ENCODE measurements at places on chromosomes 3 and 15. TPM values are rescaled to one million over a fixed set of nuclear protein-coding genes. Genes with fewer than 3 reads are reported as not detected.

DNA sequence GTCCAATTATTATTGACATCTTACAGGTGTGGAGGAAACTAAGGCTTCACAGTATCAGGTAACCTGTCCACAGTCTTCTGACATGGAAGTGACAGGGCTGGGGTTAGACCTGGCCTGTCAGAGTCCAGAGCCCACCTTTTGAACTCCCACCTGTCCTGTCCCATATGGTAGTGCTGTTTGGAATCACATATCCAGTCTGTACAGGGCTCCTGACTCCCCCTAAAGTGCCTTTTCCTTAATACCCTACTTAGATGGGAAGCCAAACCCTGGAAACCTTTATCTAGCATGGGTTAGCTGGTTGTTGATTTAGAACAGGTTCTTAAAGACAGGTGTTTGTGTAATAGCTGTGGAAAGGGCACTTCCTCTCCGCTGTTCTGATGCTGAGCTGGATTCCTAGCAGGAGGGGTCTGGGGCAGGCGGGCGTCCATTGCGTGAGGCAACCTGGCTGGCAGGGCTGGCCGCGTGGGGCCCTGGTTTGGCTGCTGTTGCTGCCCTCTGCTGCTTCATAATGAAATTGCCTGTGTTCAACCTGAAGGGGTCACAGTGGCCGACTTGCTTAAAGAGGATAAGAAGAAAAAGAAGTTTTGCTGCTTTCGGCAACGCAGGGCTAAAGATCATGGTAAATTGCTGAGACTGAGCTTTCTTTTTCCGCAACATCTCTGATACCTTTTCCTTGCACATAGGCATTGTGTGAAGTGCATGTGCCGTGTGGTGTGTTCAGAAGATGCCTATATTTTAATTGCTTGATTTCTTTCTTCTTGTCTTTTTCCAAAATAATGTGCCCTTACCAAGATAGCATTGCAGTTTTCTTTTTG, 136.2 kb downstream of the CHDH start:
- peak; percentile 68 for DNase-seq

DNA sequence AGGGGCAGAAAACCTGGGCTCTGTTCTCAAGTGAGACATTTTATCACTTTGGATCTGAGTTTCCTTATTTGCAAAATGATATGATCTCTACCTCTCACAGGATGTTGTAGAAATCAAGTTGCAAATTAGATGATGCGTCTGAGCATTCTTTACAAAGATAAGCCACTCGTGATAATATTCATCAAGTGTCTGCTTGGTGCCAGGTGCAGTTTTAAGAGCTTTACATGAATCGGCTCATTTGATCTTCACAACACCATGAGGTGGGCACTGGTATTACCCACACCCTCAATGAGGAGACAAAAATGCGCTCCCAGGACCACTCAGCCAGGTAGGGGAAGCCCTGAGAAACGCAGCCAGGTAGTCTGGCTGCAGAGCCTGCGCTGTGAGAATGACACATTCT, 59.1 kb upstream of the CA12 start:
- no peak for DNase-seq

DNA sequence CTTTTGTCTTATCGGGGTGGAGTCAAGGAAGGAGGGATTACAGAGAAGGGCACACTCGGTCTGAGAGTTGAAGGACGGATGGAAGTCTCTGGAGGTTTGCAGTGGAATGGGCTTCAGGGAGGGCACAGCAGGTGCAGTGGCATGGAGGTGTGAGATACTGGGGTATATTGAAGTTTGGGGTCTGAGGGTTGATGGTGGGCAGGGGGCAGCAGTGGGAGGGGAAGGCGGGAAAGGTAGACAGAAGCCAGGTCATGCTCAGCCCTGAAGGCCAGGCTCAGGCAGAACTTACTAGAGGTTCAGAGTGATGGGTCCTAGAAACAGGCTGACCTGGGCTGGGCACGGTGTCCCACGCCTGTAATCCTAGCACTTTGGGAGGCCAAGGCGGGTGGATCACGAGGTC, 52.7 kb downstream of the HRH1 start:
- DNase-seq = no peak

DNA sequence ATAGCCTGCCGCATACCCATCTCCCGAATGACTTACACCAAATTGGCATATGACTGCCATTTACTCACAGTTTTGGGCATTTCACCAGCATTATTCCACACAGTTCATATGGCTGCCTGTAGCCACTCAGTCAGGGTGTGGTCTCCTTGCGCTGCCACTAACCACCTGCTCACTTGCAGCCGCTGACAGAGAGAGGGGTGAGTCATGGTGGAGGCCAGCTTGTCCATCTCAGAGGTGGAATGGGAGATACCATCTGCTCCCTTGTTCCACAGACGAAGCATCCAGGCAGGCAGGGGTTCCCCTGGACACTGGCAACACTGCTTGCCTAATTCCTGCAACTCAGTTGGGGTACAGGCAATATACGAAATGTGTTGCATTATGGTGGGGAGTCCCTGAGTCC, 15.6 kb downstream of the CCRL2 start:
- DNase-seq = no peak

DNA sequence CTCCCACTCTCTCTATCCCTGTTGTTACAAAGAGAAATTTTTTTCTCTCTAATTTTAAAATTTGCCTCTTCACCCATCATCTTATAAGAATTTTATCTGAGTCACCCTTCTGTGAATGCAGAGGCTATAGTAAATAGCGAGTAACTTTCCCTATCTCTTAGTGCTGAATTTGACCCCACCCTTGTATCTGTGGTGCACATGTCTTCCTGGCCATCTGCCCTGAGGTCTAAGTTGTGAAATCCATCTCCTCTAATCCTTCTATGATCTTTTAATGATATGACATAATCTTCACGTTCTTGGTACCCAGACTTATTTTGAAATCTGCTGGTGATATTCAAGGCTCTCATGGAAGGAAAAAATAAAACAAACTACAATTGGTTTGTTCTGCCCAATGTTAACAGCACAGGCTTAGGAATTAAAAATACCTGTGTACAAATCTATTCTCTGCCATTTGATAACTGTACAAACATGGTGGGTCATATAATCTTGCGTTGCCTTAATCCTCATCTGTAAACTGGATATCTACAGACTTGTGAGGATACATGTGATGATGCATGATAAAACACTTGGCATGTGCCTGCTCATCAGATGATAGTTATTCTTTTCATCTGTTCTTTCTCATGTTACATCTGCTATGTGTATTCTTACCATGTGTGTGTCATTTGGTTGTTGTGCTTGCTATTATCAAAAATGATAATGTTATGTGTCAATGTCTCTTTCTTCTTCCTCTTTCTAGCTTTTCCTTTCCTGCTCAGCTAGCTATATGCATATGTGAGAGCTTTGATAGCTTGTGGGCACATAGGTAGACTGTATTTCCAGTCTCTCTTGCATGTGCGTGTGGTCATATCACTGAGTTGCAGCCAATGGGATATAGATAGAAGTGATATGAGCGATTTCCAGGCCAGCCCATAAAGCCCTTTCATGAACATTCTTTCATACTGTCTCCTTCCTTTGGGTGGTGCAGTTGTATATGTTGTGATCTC, 13.7 kb upstream of the CCR3 start:
- DNase-seq = no peak

- no peak for DNase-seq
Observed at GRCh38 chr3:34920806-34921205, 718.5 kb upstream of the ARPP21 start.

GRCh38 chr3:107910713-107911259, 180.0 kb downstream of the CD47 start:
- no peak for DNase-seq

GRCh38 chr3:105401691-105402149, 35.0 kb downstream of the ALCAM start:
- no peak for DNase-seq

- DNase-seq = no peak
Observed at GRCh38 chr15:82936966-82937711, 15.4 kb downstream of the HOMER2 start.

The LRRC31 gene
- total RNA-seq = not detected

The CCR3 gene
- total RNA-seq = not detected

The IL16 gene
- 2.7 TPM for total RNA-seq
